Hematopoietic multipotent progenitor cell treated with erythropoietin and hydrocortisone succinate and interleukin-3 and kit ligand, for 8 days (in vitro differentiated cells): ENCODE measurements at places on chromosomes 4 and X.

DNA sequence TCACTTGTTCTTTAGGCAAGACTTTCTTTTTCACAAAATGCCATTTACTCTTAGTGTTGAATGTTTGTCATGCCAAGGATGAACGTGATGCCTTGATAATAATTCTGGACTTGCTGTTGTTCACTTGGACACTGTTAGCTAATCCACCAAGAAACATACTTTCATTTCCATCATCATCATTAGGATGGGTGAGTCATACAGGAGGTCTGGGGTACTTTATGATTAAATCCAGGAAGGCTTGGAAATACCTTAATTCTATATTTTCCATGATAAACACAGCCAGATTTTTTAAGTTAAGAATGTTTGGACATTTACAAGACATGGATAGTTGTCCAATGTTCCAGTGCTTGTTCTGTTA, 260.7 kb upstream of the GIMD1 start:
- no peak for DNase-seq

DNA sequence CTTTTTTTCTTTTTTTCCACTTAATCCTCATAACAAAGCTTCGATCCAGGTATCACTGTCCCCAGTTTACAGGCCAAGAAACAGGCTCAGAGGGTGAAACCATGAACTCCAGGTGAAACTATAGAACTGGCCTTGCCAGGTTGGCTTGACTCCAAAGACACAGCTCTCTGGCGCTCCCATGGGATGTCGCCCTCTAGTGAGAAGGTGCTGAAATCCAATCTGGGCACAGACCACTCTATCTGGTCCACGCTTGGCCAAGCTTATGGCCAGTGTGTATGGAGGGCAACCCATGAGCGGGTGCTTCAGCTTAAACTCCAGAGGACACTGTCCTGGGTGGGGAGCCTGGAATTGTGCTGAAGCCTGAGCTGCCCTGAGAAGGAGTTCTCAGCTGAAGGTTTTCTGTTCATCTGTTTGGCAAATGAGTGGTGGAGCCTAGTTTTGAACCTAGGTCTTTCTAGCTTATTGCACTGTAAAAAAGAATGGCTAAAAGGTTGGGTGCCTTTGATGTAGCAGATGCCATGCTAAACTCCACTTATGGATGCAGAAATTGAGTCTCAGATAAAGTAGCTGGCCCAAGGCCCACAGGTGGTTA, 70.5 kb downstream of the SEL1L3 start:
- peak; percentile 52 for DNase-seq

DNA sequence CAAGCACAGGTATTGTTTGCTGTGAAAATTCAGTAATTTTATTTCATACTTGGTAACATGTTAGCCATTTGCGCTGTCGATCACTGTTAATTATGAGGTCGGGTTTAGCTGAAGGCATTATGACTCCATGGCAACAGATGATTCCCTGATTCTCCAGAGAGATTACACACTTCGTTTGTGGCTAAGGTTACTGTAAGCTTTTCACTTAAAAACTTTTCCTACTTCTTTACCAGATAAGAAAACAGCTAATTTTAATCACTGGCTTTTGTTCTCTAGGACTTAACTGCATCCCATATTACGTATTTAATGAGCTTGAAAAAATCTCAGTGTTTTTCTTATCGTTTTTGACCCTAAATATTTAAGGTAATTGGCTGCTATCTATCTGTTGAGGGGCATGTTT, 2.1 kb downstream of the GSTCD start:
- DNase-seq, result no peak

DNA sequence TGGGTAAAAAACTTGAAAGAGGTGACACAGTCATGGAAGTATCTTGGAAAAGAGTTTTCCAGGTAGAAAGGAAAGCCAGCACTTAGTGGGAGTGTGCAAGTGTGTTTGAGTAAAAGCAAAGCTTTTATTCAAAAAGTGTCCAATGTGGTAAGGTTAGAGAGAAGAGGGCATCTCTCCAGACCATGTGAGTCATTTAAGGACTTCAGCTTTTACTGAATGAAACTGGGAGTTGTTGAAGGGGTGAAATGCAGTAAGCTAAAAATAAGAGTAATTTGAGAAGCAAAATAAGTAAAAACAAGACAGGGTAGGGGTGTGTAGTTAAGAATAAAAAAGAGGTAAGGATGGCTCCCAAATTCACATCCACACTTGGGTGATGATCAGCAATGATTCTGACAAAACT, 238.9 kb downstream of the SLC7A11 start:
- DNase-seq, result no peak

DNA sequence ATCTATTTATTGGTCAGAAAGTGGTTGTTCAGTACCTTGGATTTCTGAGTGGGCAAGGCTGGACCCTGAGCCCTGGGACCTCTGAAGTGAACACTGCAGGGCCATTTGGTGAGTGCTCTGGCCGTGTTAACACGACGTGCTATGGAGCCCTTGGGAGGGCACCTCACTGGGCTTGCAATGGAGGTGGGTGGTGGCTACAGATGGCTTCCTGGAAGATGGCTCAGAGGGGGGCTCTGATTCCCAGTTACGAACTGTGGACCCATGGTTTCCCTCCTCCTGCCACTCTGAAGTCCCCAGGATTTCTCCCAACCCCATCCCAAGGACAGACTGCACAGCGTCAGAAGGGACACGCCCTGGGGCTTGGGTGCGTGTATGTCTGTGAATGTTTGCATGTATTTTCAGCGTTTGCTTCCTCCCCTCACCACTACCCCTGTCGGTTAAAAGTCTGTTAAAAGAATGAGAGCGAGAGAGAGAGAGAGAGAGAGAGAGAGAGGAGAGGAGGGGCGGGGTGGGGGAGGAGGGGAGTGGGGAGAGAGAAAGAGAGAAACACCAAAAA, 3.7 kb upstream of the RHOH start:
- peak; percentile 25 for DNase-seq

DNA sequence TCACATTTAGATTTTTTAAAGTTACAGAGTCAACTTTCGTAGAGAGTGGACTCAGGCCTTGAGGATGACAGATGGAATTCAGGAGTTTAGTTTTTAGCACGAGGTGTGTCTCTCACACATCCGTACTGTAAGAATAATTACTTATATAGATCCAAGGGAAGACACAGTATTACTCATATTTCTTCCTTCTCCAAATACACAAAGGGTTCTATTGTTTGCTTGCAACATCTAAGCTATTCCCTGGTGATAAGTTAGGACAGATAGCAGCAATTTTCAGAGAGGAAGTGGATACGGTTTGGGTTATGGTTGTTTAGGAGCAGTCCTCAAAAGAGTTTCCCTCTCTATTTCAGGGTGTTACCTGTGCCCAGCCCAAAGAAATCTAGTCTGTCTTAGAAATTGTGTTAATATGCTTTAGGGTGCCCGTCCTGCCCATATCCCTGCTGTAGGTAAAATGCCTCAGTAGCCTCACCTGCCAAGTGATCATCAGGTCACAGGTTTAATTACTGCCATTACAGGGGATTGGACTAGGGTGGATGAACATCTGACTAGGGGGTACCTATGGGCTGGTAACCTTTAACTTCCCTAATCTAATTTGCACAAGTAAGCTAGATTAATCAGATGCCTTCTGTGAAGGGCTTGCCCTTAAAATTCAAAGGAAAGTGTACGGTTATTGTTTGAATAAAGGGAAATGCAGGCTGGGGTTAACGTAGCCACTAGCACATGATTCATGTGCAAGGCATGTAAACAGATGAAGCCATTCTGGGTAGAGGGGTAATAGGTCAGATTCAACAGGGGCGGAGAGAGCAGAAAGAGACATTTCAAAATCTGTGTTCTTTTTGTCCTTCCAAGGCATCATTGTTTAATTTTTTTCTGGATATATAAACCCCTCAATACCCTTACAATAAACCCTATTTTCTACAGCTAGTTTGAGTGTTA, 8.7 kb upstream of the PPP3CA start:
- DNase-seq, result no peak
